ENCODE measurements at places on chromosomes 7 and 10.

DNA sequence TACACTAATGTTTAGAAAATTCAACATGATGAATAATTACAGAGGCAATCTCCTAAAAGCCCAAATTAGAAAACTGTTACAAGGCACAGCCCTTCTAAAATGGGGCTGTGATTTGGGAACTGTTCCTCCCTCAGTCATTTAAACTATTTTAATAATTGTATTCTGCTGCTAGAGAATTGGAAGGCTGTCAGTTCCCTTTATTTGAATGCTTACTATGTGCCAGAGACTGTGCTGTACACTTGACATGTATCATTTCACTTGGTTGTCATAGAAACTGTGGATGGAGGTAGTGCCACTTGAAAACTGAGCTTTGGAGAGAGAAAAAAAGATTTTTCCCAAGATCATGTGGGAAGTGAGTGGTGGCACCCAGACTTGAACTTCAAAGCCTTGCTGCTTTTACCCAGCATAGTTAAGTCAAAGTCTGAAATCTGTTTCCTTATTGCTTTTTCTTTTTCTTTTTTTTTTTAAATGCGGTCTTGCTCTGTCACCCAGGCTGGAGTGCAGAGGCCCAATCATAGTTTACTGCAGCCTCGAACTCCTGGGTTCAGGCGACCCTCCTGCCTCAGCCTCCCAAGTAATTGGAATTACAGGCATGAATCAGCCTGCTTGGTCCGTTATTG is 23.6 kb downstream of the UBE2D1 start:
- no peak for DNase-seq

DNA sequence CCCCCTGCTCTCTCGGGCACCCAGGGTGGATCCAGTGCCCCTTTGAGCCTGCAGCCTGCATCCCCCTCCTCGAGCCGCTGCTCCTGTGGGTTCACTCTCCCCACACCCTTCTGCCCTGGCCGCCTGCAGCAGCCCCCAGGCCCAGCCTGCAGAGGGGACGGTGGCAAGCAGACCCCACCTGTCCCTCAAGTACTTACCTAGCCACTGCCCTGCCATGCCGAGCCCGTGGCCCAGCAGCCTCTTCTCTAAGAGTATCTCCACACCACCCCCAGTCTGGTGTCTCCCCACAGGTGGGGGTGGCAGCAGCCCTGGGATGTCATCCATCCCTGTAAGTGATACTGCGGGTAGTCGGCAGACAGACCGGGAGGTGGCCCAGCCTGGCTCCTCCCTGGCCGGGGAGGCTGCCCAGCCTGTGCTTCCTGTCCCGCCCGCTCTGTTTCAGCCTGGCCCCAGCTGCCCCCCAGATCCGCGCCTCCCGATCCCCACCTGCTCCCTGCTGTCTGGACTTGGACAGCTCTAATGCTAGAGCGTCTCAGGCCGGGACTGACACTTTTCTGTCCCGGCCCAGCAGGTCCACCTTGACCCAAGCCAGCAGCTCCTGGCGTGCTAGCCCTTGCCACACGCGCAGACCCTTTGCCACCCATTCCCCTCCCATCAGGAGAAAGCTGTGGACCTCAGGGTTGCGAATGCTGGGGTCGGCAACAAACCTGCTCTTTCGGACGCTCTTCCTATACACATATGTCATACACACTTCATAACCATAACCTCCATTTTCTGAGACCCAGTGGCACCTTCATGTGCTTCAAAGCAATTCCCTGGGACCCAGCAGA is 25.0 kb downstream of the YKT6 start:
- no peak for DNase-seq

GRCh38 chr7:130758429-130759056 is 24.5 kb upstream of the KLF14 start:
- no peak for DNase-seq

DNA sequence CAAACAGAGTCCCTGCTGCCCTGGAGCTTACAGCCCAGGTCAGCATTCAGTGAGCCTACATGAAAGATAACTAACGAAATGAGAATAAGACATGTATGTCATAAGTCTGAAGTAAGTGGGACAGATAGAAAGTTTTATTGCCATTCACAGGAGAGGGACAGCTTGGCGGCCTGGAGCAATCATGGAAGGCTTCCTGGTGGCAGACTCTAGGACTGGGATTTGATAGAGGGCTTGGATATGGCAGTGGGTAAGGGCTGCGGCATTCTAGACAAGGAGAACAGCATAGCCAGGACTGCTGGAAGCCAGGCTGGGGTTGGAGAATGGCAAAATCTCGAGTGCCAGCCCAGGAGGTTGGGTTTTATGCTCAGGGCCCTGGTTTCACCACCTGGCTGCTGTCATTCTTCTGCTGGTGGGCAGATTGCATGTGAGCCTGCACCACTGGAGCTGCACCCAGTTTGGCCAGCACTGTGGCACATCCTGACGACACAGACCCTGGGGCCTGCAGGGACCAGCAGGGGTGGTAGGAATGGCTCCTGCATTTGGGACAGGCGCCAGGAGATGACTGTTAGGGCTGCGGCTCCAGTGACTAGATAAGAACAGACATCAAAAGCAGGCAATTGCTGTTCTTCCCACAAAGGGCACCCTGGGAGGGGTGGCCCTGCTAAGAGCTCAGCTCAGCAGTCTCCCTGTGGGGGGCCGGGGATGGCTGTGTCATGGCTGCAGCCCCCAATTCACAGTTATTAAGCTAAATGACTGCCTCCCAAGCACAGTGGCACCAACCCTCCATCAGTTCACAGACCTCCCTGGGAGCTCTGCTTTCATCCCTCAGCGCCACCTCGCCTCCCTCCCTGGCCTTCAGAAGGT is 161.1 kb downstream of the RPS24 start:
- no peak for DNase-seq

DNA sequence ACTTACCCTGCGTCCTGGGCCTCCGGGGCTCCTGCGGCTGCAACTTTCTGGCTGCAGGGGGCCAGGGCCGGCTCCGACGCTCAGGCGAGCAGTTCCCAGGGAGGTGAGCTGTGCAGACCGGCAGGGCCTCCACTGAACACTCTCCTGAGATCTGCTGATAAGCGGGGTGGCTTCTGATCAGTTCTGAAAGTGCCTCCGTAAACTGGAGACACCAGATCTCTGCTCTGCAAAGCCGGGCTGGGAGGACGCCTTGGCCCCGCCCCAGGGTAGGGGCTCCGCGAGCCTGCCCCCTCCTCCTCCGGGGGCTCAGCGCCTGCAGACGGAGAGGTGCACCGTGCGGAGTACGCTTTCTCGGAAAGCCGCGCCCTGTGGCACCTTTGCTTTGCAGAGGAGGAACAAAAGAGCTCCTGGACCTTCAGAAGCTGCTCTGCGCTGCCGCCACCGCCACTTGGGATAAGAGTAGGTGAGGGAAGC is 141.3 kb upstream of the VKORC1L1 start:
- DNase-seq = no peak

- DNase-seq = no peak
Observed at GRCh38 chr7:137731436-137731835, 115.3 kb downstream of the DGKI start.

GRCh38 chr10:17234431-17234945 is 6.4 kb downstream of the VIM start:
- DNase-seq = no peak

DNA sequence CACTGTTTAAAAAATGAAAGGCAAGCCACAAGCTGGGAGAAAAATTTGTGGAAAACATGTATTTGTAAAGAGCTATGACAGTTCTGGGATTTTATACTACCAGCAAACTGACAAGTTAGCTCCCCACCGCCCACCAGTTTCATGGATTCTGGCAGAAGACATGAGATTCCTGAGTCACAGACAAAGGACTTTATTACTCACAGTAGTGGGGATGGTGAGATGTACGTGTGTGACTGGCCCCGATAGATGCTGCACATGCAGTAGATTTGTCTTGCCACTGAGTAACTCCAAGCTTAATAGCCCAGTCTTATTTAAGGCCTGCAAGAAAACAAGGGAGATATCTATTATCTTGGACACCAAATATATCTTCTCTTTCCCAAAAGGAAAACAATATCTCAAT is 281.7 kb downstream of the AHR start:
- DNase-seq = no peak

DNA sequence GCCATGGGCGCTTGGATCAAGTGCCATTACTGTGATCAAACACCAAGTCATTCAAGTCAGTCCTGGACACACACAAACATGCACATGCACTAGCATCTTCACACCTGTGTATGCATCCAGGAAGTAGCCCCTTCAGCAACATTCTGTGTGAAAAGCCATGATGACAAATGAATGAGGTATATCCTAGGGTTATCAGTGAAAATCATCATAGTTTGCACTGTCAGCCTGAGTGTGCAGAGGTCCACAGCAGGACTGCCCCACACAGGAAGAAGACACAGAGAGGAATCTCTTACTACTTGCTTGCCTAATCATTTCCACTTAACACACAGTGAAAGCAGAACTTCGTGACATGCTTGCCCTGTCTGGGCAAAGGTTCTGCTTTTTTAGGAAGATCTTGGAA is 184.0 kb upstream of the ADO start:
- no peak for DNase-seq

- DNase-seq = no peak
Observed at GRCh38 chr7:21898265-21898930, 47.3 kb downstream of the CDCA7L start.

- DNase-seq = no peak
Observed at GRCh38 chr10:96505150-96506136, 8.3 kb downstream of the TLL2 start.

- DNase-seq = no peak
Observed at GRCh38 chr7:143434660-143435059, 8.6 kb upstream of the TAS2R60 start.

DNA sequence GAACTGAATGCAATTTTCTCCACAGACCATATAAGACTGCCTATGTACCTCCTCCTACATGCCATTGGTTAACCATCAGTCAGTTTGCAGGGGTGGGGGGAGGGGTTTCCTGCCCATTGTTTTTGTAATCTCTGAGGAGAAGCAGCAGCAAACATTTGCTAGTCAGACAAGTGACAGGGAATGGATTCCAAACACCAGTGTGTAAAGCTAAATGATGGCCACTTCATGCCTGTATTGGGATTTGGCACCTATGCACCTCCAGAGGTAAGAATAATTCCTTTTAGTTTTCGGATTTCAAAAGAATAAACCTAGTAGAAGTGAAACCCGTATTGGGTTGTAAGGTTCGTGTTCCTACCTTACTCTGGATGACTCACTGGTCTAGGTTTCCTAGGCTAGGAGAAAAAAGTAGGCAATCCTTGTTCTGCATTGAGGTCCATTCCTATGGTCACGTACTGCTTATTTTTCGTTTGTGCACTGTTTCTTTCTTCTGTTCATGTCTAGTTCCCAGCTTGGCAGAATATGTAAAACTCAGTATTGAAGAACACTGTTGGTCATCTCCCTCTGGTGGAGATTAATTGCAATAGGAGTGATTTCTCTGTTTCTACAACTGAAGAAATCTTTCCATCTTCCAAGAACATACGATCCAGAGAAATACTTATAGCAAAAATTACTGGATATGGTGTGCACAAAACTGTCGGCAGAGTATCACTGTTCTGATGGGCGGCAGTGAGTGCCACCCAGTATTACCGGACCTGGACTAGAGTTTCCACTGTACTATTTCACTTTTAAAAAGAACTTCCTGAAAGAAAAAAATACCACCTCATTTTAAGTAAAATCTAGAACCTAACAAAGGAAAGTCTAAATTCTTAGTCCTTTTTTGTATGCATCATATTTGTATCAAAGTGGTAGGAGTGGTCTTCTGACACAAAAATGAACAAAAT is at the start of gene AKR1C3:
Gene AKR1C3 (plus strand): TSS at position 150 of the 941 bp plus-strand sequence. CDS start 31 bp downstream, at position 181.
- no peak for DNase-seq

- no peak for DNase-seq
Observed at GRCh38 chr7:106276513-106276912, 8.3 kb downstream of the NAMPT start.

GRCh38 chr7:23072922-23073321 is 32.7 kb upstream of the KLHL7 start:
- DNase-seq = no peak

- no peak for DNase-seq
Observed at GRCh38 chr7:83819911-83820310, 171.0 kb upstream of the SEMA3E start.

GRCh38 chr7:7932553-7932952 is 36.0 kb upstream of the GLCCI1 start:
- DNase-seq = no peak

DNA sequence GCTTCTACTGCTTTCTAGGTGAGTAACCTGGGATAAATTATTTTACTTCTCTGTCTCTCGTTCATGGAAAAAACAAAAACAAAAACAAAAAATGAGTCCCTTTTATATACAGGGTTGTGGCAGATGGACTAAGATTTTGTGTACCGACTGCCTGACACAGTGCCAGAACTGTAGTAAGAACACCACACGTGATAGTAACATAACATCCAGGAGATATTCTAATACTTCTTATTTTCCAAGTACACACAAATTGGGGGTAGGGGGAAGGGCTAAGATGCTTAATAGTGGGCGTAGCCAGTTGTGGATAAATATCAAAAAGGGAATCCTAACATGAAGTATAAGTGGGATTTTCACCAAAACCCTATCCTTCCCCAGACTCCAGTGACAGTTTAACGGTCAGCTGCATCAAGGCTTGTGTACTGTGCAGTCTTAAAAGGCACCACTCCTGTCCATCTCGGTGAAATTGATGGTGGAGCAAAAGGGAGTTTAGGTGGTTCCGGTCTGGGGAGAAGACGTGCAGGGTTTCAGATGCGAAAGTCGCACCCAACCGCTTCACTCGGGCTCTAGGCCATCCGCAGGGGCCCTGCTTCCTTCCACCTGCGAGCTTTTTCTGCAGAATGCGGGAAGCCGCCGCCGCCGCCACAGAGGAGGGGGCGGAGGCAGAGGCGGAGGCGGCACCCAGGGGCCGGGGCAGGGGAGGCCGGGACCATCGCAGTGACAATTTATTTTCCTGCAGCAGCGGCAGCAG is at the start of gene STAMBPL1:
Gene STAMBPL1 (plus strand): TSS at position 712 of the 748 bp plus-strand sequence. CDS start 21,464 bp downstream, outside the sequence.
- DNase-seq = no peak

DNA sequence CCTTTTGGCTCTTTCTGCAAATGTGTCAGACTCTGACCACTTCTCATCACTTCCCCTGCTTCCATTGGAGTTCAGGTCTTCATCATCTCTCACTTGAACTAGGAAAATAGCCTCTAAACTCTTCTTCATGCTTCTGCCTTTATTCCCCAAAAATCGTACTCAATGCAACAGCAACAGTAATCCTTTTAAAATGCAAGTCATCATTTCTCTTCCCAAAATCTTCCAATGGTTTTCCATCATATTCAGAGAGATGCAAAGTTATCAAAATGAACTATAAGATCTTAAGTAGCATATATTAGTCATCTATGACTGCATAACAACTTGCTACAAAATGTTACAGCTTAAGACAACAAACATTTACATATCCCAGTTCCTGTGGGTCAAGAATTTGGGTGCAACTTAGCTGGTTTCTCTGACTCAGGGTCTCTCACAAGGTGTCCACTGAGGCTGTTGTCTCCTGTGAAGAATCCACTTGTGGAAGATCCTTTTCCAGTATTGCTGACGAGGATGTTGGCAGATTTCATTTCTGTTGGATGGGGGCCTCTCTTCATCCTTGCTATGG is 31.0 kb upstream of the ETV1 start:
- no peak for DNase-seq

DNA sequence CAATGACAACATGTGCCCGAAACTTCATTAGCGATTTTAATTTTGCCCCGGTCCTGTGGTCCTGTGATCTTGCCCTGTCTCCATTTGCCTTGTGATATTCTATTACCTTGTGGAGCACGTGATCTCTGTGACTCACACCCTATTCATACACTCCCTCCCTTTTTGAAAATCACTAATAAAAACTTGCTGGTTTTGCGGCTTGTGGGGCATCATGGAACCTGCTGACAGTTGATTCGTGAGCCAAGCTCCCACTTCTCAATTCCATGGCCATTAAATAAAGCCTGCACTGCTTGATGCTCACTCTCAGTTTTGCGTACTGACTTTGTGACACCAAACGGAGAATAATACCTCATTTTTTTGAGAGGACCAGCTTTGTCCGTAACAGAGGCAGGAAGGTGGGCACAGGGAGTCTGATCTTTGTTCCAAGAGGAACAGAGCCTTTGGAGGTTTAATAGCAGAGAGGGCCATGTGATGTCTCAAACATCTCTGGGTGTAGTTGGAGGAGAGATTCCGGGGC is 3.8 kb upstream of the ADAMTS14 start:
- no peak for DNase-seq
